ENCODE measurements at places on chromosomes 4 and X.

GRCh38 chr4:140109292-140109691 is 44.7 kb downstream of the MAML3 start:
- DNase-seq = no peak

GRCh38 chr4:42824278-42824977 is 68.1 kb upstream of the GRXCR1 start:
- DNase-seq = no peak

GRCh38 chrX:144681501-144681900 is 565.8 kb upstream of the SPANXN1 start:
- DNase-seq = no peak

- DNase-seq = no peak
Observed at GRCh38 chr4:110660755-110661154, 37.9 kb upstream of the PITX2 start.

- DNase-seq = no peak
Observed at GRCh38 chrX:97968376-97969163, 1084.9 kb downstream of the RPA4 start.

- DNase-seq = no peak
Observed at GRCh38 chr4:123345137-123345934, 51.3 kb upstream of the SPRY1 start.

- DNase-seq = no peak
Observed at GRCh38 chr4:122673252-122673651, 52.4 kb upstream of the IL21 start.

- no peak for DNase-seq
Observed at GRCh38 chr4:154960476-154960875, 179.4 kb downstream of the RBM46 start.

GRCh38 chr4:99002279-99002678 is 6.8 kb downstream of the METAP1 start:
- no peak for DNase-seq

DNA sequence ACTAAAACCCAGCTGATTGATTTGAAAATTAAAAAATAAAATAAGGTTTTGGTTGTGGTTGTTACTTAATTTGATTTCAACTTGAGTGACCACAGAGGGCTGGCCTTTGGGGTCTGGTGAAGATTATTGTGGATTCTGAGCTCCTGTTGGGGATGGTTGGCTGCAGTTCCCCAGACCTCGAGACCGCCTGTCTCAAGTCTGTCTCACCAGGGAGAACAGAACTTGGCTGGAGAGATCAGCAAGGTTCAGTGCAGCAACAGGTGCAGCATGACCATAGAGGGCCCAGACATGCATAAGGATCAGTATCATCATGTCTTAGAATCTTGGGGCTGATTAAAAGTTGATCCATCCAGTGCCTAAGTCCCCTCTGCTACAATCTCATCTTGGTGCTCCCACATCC is 491.9 kb downstream of the BCOR start:
- DNase-seq = no peak

Measured in ecto neural progenitor cell (in vitro differentiated cells).